Activated CD4-positive, alpha-beta T cell treated with anti-CD3 and anti-CD28 coated beads, Interleukin-2, amount 50 U/mL, for 48 hours (primary cell): ENCODE measurements at places on chromosomes 6 and 20.

- no peak for DNase-seq
These were observed 404.8 kb downstream of the THBS2 start for GRCh38 chr6:168848797-168849196.

DNA sequence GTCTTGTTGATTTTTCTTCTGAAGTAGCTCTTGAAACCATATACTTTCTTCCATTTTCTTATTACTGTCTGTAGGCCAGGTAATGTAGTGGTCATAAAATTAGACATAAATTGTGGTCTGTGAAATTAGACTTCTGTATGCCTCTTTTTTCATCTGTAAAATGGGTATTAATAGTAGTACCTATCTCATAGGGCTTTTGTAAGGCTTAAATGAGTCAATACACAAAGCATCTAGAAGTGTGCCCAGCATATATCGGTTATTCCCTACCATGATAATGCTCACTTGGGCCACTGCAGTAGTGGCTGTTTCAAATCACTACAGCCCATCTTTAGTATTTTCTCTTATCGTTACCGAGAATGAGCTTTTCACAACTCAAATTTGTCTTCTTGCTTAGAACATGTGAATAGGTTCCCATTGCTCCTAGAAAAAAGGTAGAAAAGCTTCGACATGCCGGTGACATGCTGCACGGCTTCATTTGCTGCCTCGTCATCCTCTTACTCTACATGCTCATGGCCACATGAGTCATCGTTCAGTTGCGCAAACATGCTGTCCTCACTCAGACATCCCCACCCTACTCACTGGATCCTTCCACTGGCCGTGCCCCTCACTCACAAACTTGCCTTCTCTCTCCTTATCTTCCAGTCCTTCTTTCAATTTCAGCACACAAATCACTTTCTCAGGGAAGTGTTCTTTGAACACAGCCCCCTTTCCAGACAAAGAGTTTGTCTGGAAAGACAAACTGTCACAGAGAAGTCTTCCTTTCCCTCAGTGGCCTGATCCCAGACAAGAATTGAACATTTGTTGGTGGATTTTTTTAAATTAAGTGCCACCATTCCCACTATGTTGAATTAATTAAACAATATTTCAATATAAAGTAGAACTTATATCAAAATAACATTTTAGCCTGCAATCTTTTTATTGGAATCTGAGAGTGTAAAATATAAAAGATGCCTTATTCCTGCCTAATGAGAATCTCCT, 32.2 kb upstream of the ERVFRD-1 start:
- DNase-seq: peak; percentile 18

GRCh38 chr20:5863040-5863833, 87.1 kb downstream of the TRMT6 start:
- no peak for DNase-seq

GRCh38 chr6:22204153-22204552, 92.7 kb downstream of the PRL start:
- DNase-seq: no peak

DNA sequence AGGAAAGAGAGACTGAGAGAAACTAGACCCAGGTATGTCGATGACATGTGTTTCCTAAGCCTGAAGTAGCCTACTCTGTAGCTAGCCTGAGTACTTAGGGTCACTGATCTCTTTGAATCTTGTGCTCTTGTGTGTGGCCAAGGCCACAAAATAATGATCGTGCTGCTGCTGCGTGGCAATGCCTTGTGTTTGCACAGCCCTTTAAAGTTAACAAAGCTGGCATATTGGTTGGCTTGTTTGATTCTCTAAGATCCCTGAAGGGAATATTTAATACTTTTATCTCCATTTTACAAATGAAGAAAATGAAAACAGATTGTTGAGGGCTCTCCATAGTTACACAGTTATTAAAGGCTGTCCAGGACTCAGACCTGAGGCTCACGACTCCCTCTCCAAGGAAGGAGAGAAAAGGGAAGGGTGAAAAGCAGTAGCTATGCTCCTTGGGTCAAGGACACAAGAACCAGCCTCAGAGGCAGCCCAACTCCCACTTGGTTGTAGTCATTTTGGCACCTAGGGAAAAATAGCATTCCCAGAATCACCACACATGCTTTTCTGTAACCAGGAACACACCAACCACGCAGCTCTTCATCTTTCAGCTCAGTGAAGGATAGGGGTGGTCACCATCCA, 130.7 kb downstream of the LRFN2 start:
- no peak for DNase-seq

- no peak for DNase-seq
These were observed 1.6 kb upstream of the CLPS start for GRCh38 chr6:35798706-35799105.

DNA sequence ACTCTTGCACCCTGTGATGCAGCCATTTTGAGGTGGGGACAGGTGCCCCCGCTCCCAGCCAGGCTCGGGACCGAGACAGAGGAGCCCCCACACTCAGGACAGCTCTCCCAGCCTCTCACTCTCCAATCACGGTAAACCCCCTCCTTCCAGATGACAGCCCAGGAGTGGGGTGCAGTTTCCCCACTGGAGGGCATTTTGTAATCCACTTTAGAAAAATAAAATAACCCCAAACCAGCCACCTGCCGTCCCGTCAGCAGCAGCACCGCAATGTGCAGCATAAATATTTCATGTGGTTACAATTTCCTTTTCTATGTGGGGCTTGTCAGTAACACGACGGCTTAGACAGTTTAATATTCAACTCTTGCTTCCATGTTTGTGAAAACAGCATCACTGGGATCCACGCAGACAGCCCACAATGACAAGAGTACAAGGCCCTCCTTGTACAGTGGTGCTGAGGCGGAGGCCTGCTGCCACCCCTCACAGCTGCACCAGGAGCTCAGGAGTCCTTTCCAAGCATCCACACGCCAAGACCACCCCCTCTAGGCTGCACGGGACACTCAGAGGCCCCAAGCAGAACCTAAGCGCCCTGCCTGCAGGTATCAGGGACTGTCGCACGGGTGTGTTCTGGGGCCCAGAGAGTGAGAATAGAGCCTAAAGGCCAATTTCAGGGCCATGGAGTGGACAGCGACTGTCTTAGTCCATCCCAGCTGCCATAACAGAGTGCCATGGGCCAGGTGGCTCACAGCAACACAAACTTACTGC, 116.7 kb downstream of the JPH2 start:
- no peak for DNase-seq

DNA sequence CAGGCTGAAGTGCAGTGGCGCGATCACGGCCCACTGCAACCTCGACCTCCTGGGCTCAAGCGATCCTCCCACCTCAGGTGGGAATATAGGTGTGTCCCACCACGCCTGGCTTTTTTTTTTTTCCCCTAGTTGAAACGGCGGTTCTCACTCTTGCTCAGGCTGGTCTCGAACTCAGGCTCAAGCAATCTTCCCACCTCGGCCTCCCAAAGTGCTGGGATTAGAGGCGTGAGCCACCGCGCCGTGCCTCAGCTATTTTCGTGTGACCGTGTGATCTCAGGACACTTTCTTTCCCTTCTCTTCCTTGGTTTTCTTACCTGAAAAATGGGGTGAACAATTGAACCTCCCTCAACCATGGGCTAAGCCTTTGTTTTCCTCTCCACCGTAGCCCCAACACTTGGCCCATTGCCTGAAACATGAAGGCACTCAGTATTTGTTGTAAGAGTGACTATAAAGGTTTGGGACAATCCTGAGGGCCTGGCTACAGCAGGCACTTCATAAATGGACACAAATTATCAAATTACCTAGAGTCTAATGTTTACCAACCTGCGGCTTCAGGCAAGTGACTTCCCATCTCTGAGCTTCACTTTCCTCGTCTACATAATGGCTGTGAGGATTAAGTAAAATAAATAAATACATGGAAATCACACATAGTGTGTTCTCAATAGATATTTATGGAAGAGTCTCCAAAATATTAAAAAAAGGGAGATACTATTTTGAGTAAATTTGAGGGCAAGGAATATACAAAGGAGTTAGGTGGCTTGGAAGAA, 31.4 kb upstream of the ID1 start:
- DNase-seq: no peak

DNA sequence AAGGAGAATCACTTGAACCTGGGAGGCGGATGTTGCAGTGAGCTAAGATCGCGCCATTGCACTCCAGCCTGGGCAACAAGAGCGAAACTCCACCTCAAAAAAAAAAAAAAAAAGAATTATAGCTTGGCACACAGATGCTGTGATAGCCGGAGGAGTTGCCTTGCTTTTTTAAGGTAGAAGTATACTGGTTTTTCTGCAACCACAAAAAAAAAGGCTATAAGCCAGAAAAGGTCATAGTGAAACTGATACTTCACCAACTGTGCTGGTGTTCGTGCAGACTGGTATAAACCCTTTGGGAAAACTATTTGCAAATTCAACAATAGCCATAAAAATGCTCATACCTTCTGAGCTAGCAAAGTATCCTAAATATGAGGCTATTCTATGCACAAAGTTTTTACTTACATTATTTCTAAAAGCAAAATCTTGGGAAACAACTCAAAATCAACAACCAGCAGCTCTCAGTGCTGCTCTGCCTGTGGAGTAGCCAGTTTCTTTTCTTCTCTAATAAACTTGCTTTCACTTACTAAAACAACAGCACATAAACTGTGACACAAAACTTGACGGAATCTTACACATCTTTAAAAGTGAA, 44.0 kb downstream of the B4GALT5 start:
- no peak for DNase-seq

- DNase-seq: no peak
These were observed 322.8 kb downstream of the FARS2 start for GRCh38 chr6:5584078-5584482.
